ENCODE measurements at places on chromosomes 7 and 10. TPM values are rescaled to one million over a fixed set of nuclear protein-coding genes. Genes with fewer than 3 reads are reported as not detected.

KIAA1549 gene
- 0.78 TPM for total RNA-seq

TRIM4 gene
- 10.5 TPM for total RNA-seq

SH2B2 gene
- 46.6 TPM for total RNA-seq

NODAL gene
- not detected for total RNA-seq

FAM237B gene
- total RNA-seq: not detected

GPRIN2 gene
- not detected for total RNA-seq

DRGX gene
- not detected for total RNA-seq

AMPH gene
- total RNA-seq: 1.8 TPM

SRRM3 gene
- 0.56 TPM for total RNA-seq

MYOZ1 gene
- total RNA-seq: 938 TPM

OR2A5 gene
- total RNA-seq: not detected

ANKRD30A gene
- not detected for total RNA-seq

POU6F2 gene
- not detected for total RNA-seq

GCK gene
- not detected for total RNA-seq

RELN gene
- total RNA-seq: 0.02 TPM

CTAGE6 gene
- not detected for total RNA-seq

PRRT4 gene
- total RNA-seq: 0.25 TPM

MCMBP gene
- total RNA-seq: 31.4 TPM

TMEM72 gene
- total RNA-seq: not detected

C10orf143 gene
- 0.55 TPM for total RNA-seq

NRG3 gene
- not detected for total RNA-seq

NPY gene
- total RNA-seq: not detected

CALML5 gene
- total RNA-seq: not detected

AS3MT gene
- total RNA-seq: 5.6 TPM

NEUROG3 gene
- not detected for total RNA-seq

FGFR2 gene
- not detected for total RNA-seq

ERVW-1 gene
- not detected for total RNA-seq

CUZD1 gene
- not detected for total RNA-seq

PIK3CG gene
- total RNA-seq: 1.4 TPM

CBLL1 gene
- 43.7 TPM for total RNA-seq

PRSS1 gene
- total RNA-seq: not detected

EIF3A gene
- total RNA-seq: 240 TPM

DNAJB12 gene
- 36.0 TPM for total RNA-seq

HOGA1 gene
- total RNA-seq: 11.2 TPM

BPGM gene
- total RNA-seq: 15.3 TPM

GNG11 gene
- 7.6 TPM for total RNA-seq

LRRD1 gene
- not detected for total RNA-seq

HTRA1 gene
- total RNA-seq: 19.3 TPM

OPN4 gene
- total RNA-seq: not detected

PTPRZ1 gene
- not detected for total RNA-seq

LEP gene
- not detected for total RNA-seq

PON1 gene
- total RNA-seq: not detected

OGA gene
- 85.5 TPM for total RNA-seq

ZNF365 gene
- total RNA-seq: not detected

CYP3A5 gene
- total RNA-seq: 1.8 TPM

ASB10 gene
- 20.3 TPM for total RNA-seq

RARRES2 gene
- 5.9 TPM for total RNA-seq

KCP gene
- total RNA-seq: not detected

IL2RA gene
- 2.1 TPM for total RNA-seq

NXPH1 gene
- not detected for total RNA-seq

ABCB1 gene
- 0.22 TPM for total RNA-seq

DPYSL4 gene
- total RNA-seq: 0.29 TPM

ENKUR gene
- not detected for total RNA-seq

LHFPL3 gene
- total RNA-seq: not detected

CTBP2 gene
- total RNA-seq: 13.9 TPM

SPDYE6 gene
- total RNA-seq: not detected

IFIT2 gene
- 0.88 TPM for total RNA-seq

UPK3B gene
- total RNA-seq: 0.92 TPM

ZNF746 gene
- total RNA-seq: 15.7 TPM

VWDE gene
- total RNA-seq: not detected

Data from gastrocnemius medialis (tissue), 4 donors.